ENCODE measurements at places on chromosomes 4 and X.

DNA sequence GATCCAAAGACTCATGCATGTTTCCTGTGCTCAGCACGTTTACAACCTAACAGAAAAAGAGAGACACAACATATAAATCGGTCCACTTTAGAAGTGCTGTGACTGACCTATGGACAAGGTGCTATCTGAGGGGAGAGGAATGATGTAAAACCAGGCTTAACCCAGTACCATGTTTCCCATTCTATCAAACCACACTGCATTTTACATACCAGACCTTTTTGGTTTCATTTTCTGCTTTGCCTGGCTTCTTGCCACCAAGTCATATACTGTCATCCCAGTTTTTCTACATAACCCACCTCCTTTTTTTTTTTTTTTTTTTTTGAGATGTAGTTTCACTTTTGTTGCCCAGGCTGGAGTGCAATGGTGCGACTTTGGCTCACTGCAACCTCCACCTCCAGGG, 82.2 kb downstream of the KLF8 start:
- DNase-seq = no peak

GRCh38 chrX:458631-459061, 71.9 kb upstream of the PPP2R3B start:
- no peak for DNase-seq

DNA sequence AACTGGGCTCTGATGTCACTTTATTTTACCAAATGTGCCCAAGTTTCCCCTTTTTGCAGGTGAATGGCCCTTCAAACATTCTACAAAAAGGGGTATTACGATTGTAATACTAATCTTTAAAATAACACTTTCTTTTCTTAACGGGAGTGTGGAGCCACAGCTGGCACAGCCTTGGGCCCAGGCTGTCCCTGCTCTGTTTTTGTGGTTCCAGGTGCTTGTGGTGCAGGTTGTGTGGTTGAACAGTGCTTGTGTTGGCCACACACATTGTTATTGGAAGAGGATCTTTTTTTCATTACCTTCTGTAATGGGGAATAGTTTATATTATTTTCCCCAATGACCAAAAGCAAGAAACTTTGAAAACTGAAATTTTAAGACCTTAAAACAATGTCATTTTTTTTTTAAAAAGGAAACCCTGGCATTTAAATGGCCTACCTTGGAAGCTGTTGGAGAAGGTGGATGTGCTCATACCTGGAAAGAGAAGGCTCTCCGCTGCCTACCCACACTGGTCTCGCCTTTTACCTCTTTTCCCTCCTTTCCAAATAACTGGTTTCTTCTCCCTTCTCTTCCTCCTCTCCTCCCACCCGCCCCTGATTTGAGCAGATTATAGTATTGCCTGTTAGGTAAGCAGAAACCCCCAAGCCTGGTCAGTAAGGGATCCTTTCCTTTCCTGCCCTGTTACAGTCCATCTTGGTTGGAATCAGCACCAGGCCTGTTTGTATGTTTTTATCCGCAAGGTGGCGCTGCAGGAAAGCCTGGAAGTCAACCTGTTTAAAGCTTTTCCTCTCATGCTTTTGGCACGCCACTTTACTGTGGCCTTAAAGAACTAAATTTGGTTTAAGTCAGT, 28.6 kb downstream of the HADH start:
- peak; percentile 47 for DNase-seq

DNA sequence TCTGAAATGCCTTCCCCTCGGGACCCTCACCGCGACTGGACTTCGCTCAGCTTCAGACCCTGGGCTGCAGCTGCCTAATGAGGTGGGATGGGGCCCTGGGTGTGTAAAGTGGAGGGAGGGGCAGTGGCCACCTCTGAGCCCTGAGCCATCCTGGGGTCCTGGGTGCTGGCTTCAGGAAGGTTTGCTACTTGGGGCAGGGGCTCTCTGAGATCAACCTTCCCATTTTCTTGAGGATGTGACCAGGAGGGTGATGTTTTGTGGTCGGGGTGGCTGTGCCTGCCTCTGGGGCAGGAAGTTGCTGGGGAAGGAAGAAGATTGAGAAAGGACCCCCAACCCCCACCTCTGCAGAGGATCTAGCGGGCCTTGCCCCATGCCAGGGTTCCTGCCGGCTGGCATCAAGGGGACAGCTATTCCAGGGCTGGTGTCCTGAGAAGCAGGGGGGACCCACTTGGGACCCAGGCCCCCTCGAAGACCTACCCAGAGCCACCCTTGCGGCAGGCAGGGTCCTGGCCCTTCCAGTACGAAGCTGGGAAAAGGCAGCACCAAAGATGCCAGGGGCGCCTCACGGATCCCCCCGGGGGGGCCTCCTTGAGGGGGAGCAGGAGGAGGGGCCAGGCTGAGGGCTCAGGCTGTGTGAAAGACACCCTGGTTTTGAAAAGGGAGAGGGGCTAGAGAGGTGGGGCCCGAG, 6.5 kb downstream of the SH3BP2 start:
- DNase-seq = no peak

GRCh38 chrX:74453178-74453577, 31.9 kb downstream of the SLC16A2 start:
- DNase-seq = no peak

DNA sequence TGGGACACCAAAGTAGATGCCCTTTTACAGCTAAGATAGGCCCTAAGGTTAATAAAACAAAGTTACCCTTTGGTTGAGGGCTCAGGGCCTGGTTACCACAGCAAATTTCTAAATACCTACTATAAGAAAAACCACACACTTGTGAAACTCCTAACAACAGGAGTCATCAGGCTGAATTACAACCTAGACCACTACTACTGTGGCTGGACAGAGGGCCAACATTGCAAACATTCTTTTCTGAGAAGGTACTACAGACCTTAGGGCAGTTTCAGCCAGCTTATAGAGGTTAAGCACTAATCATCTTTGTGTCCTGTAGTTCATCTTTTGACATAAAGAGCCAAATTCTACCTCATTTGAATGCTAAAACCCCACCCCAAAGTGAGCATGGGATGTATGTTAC, 504.0 kb downstream of the RAPGEF2 start:
- DNase-seq = no peak

DNA sequence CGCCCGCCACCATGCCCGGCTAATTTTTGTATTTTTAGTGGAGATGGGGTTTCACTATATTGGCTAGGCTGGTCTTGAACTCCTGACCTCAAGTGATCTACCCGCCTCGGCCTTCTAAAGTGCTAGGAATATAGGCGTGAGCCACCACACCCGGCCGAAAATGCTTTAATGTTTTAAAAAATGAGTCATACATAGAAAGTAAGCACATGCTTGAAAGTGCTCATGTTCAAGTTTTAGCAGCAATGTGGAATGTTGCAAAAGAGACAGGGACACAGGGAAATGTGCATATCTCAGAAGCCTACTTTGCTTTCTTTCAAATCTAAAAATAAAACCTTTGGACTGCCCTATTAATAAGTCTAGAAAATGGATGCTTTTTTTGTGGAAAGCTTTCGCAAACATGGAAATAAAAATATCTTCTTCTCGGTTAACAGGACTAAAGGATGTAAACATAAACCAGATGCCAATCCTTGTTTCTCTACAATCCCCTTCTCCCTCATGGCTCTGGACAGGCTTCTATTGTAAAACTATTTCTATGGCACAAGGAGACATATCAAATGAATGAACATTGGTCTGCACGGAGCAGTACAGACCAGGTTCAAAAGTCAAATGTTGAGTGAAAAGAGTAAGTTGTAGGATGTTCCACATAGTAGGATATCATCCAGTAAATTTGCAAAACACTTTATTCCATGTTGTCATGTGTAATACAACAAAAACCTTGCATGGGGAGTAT, 15.0 kb downstream of the MECP2 start:
- DNase-seq = no peak

DNA sequence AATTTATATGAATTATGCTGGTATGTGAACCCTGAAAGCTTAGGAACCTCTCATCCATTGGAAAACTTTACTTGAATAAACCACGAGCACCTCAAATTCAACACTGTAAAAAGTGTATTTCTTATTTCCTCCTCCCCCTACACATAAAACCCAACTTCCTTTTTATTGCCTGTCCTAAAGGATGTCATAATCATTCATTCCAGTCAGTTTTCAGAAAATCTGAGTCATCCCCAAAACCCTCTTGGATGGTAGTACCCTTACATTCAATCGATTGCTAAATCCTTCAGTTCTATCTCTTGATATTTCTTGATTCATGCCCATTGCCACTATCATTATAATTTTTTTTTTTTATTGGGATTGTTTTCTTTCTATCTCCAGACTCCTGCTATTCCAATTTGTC, 91.1 kb upstream of the ATP8A1 start:
- DNase-seq = no peak

- DNase-seq = no peak
Measured at GRCh38 chrX:102720237-102721168, at the start of gene GPRASP3. GPRASP3 (plus strand) TSS chrX:102720743; CDS start chrX:102748996, 28,253 bp downstream.

DNA sequence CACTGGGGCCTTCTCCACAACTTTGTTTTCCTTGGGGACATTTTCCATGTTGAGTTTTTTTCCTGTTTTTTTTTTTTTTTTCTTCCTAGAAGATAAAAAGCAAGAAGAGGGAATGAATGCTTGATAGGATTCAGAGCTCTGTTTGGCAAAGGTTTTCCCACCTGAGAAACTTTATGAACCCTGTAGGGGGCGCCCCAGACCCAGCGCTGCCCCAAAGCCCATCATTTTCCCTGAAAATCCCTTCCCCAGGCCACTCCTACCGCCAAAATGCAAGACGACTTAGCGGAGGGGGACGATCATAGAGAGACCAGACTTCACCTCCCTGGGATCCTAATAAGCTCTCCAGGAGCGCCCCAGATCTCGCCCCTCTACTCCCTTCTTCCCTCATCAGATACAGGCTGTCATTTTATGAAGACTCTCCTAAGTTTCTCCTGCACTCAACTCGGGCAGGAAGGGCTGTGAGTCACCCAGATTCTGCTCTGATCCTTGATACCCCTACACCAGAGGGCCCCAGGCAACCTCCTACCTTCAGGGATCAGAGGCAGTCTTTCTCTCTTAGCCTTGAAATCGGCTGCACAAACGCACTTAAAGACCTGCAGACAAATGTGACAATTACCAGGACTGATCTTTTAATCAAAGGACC, 1.4 kb downstream of the BEX5 start:
- no peak for DNase-seq

DNA sequence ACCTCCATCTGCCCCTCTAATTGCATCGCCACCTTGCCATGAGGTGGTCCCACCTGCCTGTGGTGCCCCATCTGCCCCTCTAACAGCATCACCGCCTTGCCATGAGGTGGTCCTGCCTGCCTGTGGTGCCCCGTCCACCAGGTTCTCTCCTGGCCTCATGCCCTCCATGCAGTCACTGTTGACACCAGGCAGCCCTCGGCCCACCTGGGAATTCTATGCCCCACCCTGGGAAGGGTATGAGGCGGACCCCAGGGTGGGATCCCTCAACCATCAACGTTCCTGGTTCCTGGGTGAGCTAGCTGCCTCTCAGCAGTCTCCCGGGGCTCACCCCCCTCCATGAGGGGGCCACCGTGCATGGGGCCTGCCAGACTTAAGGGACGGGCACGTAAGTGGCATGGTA, 38.9 kb downstream of the ACOX3 start:
- DNase-seq = no peak

GRCh38 chr4:87326460-87326859, 3.8 kb upstream of the HSD17B13 start:
- DNase-seq = no peak

GRCh38 chrX:49186125-49187027, at the start of gene PRICKLE3:
PRICKLE3 (minus strand) TSS chrX:49186373; CDS start chrX:49186297, 76 bp downstream.
- DNase-seq = no peak

DNA sequence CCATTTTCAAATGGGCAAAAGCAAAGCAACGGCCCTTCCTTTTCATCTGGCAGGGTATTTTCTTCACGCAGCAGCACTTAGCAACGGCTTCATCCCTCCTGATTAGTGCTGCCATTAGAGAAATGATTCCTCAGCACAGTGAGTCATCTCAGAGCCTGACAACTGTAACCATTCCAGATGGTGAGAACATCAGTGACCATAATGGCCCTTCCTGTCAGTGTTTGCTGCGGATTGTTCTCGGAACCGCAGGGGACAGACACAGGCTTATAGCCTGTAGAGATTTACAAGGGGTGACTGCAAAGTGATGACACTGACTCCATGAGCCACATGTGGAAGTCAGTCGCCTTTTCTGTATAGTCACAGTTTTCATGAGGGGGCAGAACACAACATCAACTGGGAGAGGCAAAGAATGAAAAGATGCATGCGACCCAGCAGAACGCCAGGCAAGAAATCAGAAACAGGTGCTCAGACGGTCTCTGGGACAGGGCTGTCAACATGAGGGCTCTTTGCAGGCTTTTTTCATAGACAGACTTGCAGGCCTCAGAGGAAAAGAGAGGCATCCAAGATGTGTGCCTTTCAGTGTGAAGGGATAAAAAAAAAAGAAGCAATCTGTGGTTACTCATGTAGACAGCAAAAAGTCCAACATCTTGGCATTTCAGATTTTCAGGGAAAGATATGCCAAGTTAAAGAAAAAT, 69.9 kb upstream of the FBXW7 start:
- DNase-seq = no peak

DNA sequence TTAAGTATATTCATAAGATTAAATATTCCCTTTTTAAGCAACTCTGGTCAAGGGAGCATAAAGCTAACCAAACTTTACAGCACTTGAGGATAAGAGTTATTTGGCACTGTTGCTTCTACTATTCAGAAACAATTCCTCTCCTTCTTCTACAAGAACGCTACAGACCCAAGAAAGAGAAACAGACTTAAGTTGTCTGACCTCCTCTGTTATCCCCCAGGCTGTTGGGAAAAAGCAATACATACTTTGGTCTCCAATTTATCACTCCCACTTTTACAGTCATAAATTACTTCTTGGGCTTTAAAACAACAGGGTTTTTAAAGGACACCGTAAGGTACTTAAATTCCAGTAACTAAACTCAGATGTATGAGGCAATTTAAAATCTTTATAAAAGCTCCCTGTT, 147.4 kb downstream of the COL25A1 start:
- DNase-seq = no peak

- no peak for DNase-seq
Measured at GRCh38 chr4:144667500-144667899, 21.5 kb downstream of the HHIP start.

GRCh38 chrX:15165832-15166231, 104.1 kb downstream of the ASB9 start:
- no peak for DNase-seq

DNA sequence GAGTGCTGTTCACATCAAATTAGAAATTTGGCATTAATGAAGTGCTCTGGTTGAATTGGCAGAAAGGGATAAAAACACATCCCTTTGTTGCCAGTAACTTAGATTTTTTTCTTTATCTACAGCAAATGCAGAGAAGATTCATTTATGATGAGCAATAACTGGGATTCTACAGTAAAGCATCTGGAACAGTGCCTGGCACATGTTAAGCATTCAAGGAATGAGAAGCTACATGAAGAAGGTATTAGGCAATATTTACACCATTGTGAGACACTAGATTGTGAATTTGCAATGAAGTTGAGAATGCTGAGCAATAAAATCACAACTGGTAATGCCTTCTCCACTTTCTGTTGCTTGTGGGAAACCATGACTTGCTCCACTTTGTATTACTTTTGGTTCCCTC, 33.5 kb downstream of the PCDH19 start:
- no peak for DNase-seq

Measured in forelimb muscle (tissue), 1 donor.